ENCODE measurements at places on chromosomes 1 and 21.

DNA sequence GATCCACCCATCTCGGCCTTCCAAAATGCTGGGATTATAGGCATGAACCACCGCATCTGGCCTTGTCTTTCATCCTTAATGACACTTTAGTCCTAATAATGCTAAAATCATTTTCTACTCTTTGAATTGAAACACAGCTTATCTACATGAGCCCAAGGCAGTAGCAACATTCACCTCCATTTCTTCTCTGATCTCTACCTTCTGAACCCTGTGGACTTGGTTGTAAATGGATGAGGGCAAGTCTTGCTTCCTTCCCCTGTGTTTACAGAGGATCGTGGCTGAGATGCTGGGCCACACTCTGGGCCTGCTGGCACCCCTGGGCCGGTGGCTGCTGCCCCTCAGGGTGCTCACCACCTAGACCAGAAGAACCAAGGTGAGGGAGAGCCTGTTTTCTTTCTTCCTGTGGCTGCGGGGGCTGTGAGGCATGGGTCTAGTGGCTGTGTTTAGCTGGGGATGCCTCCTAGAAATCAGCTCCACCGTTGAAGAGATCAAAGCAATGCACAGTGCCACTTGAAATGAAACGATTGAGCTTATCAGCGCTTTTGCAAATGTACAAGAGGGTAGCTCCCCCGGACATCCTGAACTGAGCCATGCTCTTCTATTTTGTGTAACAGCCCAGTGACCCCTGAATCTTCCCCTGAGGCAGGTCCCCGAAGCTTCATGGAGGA, 32.2 kb upstream of the LGALS8 start:
- no peak for DNase-seq

DNA sequence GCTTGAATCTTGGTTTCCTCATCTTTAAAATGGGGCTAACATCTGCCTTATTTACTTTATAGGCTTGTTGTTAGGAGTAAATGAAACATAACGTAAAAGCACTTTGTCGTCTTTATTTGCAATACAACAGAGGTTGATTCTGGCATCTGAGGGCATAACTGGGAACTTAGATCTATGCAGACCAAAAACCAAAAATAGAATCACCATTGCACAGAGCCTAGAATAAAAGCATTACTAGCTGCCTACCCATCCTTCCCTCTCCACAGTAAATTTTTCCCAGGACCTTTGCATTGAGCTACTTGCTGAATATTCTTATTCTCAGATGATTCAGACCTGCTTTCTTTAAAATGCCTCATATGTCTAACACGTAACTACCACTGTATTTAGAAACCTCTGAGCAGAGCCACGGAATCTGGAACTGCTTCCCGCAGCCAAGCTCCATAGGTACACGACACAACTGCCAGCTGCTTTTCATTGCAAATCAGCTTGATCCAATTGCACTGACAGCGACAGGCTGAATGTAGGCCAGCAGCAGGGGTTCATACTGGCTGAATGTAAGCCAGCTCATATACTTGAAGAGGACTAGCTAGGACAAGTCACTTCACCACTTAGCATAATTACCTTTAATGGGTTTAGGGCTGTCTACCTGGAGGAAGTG, 33.2 kb upstream of the SERBP1 start:
- no peak for DNase-seq

GRCh38 chr1:37325010-37325409, 149.4 kb upstream of the ZC3H12A start:
- no peak for DNase-seq

DNA sequence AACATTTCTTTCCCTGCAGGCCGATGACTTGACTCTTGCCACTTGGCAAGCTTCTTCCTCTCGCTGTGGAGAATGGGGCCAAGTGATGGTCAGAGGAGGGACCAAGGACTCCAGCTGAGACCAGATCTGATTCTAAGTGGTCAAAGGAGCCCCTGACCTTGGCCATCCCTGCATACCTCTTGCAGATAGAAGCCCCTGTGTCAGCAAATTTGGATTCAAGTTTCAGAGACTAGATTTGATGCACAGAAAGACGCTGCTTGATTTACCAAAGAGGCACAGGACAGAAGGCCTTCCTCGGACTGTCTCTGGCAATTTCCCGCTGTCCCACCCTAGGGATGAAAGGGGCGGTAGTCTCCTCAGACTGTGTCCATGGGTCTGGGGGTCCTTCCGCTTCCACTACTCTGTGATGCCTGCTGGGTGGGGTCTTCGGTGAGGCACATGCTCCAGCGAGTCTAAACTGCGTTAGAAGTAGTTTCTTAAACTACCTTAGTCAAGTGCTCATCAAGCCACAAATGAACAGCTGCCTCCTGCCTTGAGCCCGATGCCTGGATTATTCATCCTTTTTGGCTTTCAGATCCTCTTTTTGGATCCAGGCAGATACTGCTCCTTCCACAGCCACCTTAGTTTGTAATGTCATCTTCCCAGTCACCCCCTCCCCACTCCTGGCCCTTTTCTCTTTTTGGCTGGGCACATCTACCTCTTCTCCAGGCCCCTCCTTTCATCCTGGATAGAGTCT, 31.8 kb upstream of the RBM15 start:
- no peak for DNase-seq

DNA sequence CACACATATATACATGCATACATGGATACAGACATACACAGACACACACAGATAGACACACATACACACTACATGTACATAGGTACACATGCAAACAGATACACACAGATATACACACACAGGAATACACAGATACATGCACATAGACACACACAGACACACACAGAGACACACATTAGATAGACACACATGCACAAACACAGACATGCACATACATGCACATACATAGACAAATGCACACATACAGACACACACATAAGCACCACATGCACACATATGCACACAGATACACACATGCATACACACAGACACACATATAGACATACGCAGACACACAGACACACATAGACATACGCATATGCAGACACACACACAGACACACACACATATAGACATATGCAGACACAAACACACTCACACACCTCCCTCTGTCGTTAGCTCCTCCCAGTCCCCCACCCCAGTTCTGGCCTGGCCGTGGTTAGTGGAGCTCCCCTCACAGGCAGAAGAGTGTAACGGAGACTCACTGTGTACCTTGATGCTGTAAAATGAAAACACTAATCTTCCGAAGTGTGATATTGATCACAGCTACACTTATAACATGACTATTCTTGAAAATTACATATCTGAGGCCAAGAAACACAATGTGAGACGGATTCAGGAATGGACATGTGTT, 7.6 kb downstream of the UBASH3A start:
- DNase-seq: no peak

- DNase-seq: no peak
Observed at GRCh38 chr1:183304440-183305107, 113.6 kb downstream of the NMNAT2 start.

- no peak for DNase-seq
Observed at GRCh38 chr21:29172282-29172681, 41.8 kb downstream of the MAP3K7CL start.

DNA sequence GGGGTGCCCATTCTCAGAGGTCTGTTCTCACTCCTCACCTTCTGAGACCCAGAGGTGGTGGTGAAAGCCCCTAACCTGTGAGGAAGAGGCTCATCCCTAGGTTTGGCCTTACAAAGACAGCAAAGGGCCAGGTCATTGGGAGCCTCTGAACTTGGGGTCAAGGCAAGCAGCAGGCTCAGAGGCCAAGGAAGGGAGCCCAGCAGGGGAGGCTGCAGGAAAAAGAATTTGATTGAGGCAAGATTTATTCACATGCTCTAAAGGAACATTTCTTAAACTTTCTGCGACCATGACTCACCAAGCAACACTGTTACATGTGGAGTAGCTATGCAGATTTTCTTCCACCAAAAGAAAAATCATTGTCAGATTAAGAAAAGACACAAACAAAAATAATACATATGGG, 132.5 kb upstream of the SYT6 start:
- DNase-seq: no peak

DNA sequence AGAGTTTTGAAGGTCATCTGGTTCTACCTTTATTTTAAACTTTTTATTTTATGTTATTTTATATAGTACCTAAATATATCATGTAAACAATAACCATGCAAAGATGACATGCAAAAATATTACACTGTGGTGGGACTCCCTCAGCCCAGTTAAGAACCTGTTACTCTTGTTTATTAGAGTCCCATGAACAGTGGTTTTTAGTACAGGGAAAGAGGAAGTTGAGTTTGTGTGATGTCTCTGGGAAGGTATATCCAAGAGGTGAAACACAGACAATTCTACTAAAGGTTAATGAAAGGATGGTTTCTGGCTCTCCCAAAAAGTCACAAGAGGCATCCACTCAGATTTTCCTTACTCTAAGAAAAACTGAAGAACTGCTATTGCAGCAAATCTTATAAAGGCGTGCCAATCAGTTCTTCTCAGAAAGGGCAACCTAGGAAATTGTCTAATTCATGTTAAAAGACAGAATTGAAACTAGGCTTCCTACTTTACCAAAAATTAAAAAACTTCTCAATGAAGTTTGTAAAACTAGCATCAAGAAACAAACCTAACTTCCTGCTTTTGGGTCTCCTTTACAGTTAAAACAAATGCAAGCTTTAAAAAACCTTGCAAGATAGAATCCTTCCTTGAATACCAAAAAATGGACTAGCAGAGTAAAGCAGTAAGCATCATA, 19.9 kb downstream of the GFI1 start:
- no peak for DNase-seq

GRCh38 chr21:32302560-32302959, 3.9 kb downstream of the MRAP start:
- DNase-seq: no peak

DNA sequence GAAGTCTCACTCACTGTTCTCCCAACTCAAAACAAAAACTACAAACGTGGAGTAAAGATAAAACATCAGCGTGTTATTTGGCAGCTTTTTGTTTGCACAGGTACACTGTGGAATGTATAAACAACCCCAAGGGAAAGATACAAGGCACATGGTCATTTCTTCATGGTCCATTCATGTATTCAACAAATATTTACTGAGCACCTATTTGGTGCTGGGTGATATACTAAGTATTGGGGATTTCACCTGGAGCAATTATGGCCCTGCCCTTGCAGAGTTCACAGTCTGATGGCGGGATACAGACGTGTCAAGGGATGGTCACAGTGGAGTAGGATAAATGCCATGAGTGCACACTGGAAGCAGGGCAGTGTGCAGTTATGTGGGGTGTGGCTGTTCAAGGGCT, 136.1 kb downstream of the SPATA46 start:
- no peak for DNase-seq

- no peak for DNase-seq
Observed at GRCh38 chr1:97243973-97244560, 522.5 kb downstream of the PTBP2 start.

DNA sequence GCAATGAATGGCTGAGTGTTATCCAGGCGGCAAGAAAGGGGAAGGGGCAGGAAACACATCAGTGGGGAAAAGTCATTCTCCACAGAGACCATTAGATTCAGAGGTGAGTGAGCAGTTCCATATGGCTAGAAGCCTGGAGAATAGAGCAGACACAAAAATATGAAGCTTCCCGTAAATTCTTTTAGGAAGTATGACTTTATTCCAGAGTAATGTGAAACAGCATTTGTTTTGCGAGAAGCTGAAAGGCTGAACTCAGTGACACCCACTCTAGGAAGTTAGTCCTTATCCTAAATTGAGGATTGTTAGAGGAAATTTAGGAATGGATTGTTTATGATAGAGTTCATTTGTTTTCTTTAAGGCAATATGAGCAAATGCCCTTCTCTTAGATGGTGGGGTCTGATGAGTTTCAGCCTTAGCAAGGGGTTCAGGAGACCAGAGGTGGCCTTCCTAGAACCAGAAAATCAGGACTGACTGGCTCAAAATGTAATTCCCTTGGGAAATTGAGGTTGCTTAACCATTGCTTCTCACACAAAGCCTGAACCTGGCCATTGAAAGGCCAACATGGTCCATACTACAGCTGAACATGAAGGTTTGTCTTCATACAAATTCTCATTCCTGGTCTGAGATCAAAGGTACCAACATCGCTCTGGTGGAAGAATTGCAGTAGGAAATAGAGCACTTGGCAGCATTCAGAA, 167.5 kb downstream of the TPR start:
- DNase-seq: no peak

GRCh38 chr1:118933051-118933781, 54.9 kb downstream of the TBX15 start:
- no peak for DNase-seq

GRCh38 chr1:10723317-10723716, 73.1 kb downstream of the CASZ1 start:
- no peak for DNase-seq

DNA sequence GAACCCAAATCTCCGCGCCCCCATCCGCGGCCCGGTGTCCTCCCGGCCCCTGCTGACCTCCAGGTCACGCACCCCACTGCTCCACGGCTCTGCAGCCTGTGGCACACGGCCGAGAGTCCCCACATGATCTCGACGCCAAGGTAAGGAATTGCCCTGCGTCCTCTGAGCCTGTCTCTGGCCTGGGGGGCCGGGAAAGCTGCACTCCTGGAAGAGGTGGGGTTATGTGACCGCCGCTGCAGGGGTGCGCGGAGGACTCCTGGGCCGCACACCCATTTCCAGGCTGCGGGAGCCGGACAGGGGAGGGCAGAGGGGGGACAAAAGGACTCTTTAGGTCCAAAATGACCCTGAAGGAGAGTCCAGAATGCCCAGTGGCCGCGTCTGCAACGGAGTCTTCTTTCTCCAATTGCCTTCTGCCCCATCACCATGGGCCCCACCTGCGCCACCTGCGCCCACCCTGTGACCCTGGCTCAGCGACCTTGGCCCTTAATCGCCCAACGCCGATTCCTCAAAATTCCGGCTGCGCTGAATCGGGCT, 997 bp upstream of the SIM2 start:
- DNase-seq: no peak

DNA sequence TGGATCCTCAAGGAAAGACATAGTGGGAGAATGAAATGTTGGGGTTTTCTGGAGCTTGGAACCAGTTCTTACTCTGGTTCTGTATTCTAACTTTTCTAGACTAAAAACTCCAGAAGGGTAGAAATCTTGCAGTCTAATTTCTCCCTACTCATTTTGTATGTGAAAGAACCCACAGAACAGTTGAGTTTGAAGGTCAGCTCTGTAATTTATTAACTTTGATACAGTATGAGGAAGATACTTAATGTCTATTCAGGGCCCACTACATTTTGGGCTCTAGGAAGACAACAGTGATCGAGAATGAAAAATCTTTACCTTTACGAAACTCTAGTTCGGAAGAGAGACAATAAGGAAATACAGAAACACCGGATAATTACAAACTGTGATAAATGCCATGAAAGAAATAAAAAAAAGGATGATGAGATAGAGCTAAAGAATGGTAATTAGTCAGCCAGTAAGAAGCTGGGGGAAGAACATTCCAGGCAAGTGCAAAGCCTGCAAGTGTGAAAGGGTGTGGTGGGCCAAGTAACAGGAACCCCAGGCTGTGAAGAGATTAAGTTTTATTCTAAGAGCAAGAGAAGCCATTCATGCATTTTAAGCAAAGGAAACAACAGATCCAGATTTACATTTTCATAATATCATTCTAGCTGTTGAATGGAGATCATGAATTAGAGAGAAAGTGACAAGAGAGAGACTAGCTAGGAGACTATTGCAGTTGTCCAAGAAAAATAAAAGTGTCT, 159.9 kb upstream of the HMCN1 start:
- DNase-seq: no peak

Measured in stimulated activated CD4-positive, alpha-beta T cell treated with anti-CD3 and anti-CD28 coated beads, Interleukin-1b, Interleukin-23, amount 100 ng/mL, for 24 hours (primary cell).